Daoy (cell line): ENCODE measurements at places on chromosomes 16 and 17. TPM values are rescaled to one million over a fixed set of nuclear protein-coding genes. Genes with fewer than 3 reads are reported as not detected.
A peak's percentile ranks its signal among the peaks of the same experiment; 100 is the strongest.

- no peak for DNase-seq
Measured at GRCh38 chr17:58333736-58334207, 5.2 kb upstream of the TSPOAP1 start.

- DNase-seq, result no peak
Measured at GRCh38 chr16:57388359-57389086, 16.0 kb upstream of the CCL17 start.

- peak; percentile 99 for DNase-seq
Measured at GRCh38 chr17:75693500-75694481, 26.7 kb downstream of the SAP30BP start.

- DNase-seq, result no peak
Measured at GRCh38 chr17:12358477-12358876, 307.2 kb upstream of the MYOCD start.

DNA sequence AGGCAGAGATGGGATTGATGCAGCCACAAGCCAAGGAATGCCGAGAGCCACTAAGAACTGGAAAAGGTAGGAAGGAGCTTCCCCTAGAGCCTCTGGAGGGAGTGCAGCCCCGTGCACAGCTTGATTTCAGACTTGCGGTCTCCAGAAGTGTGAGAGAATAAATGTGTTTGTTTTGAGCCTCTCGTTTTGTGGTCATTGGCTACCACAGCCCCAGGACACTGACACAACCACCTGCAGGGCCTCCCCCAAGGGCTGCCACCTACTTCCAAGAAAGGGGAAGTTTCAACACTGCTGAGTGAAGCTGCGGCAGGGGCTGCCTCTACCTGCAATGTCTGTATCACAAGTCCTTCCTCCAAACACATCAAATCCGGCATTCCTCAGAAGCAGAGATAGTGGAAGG, 346.9 kb downstream of the C16orf95 start:
- no peak for DNase-seq

DNA sequence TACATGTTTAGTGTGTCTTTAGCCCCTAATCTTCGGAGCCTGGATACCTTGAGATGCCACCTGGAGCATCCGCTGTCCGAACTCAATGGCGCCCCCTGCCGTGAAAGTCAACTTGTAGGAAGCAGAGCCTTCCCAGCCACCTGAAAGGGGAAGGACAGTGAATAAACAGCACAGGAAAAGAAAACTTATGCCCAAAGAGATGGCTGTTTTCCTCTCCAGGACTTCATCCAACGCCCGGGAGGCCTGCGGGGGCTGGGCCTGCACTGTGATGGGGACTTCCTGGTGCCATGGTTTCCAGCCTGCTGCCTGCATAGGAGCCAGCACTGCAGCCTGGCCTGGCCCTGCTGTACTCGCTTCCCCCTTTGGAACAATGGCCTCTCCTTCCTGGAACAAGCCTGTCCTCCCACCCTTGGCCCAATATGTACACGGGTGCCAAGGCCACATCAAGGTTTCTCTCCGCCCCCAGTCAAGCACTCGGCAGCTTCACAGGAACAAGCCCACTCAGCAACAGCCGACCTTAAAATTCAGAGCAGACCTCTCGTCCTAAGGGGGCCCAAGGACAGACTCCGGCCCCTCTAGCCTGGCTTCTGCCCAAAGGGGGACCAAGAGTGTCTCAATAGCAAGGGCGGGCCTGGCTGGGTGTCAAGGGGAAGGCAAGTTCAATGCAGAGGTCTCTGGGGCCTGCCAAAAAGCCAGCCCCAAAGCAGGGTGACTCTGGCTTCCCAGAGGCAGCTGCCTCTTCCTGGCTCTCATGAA, 4.5 kb upstream of the UNC13D start:
- peak; percentile 65 for DNase-seq

DNA sequence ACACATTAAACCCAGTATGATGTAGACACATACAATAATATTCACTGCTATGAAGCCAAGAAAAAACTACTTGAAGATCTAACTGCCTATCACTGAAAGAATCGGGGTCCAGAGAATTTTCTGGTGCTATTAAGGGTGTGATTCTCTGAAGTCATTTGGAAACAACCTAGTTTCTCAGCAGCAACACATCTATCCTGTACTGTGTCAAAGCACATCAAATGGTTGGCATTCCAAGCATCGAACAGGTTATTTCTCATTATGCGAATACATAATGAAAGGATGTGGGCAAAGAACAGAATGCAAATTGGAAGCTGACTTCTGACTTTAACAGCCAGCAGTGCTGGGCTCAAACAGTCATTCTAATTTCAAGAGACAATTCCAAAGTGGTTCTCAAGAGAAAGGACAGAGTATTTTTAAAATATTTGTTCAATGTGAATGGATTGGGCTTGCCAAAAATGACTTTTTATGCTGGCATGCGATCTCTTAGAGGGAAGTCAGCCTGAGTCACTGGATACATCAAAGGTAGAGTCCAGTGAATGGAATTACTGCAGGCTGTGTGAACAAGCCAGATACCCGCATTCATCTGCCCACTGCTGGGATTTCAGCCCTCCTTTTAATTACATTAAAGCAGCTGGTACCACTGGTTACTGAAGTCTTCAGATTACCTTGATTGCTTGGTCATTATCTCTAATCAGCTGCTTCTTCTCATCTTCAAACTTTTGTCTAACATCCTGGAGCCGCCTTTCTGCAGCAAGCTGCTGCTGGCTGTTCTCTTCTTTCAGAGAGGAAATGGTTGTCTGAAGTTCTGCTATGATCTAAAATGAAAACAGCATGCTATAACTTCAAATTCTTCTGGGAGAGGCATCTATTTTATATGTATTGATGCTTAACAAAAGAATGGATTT, 181.2 kb upstream of the AXIN2 start:
- DNase-seq, result peak; percentile 72

DNA sequence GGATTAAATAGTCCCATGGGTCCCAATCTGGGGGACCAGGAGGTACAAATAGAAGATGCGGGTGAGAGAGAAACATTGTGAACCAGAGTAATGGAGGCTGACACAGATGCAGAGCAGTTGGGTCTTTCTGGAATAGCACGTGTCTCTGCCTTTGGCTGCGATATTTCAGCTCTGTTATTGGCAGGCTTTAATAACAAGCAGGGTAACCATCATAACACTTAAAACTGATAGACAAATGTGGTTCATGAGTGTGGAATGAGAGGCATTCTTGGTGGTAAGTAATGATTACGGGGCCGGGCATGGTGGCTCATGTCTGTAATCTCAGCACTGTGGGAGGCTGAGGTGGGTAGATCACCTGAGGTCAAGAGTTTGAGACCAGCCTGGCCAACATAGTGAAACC, 110.3 kb downstream of the SNX29 start:
- DNase-seq, result no peak

Gene AGRP
- total RNA-seq, result not detected in 2 replicates

Gene SALL1
- 0.48 and 0.57 TPM in 2 replicates for total RNA-seq

Gene KRTAP4-6
- not detected in 2 replicates for total RNA-seq

Gene WSCD1
- total RNA-seq, result 9.2 and 9.8 TPM in 2 replicates

Gene HES7
- 0.40 and 0.92 TPM in 2 replicates for total RNA-seq

Gene DPEP3
- not detected in 2 replicates for total RNA-seq

Gene MYH1
- total RNA-seq, result not detected in 2 replicates
